ENCODE measurements at places on chromosomes 4 and X.

GRCh38 chrX:11629593-11630211, 36.0 kb downstream of the ARHGAP6 start:
- DNase-seq, result no peak

GRCh38 chr4:144901141-144901540, 196.9 kb downstream of the ANAPC10 start:
- DNase-seq, result no peak

- no peak for DNase-seq
Measured at GRCh38 chrX:109830157-109830703, 97.2 kb upstream of the ACSL4 start.

DNA sequence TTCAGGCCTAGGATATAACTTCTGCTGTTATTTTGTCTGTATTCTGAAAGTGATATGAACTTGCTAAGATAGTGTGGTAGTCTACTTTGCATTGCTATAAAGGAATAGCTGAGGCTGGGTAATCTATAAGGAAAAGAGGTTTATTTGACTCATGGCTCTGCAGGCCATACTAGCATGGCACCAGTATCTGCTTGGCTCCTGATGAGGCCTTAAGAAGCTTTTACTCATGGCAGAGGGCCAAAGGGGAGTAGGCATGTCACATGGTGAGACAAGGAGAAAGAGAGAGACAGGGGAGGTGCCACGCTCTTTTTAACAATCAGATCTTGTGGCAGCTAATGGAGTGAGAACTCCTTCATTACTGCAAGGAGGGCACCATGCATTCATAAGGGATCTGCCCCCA, 247.3 kb downstream of the GPAT3 start:
- DNase-seq, result no peak

GRCh38 chr4:138238521-138239292, 3.4 kb downstream of the SLC7A11 start:
- no peak for DNase-seq

- DNase-seq, result no peak
Measured at GRCh38 chr4:36509845-36510244, 228.4 kb downstream of the DTHD1 start.

DNA sequence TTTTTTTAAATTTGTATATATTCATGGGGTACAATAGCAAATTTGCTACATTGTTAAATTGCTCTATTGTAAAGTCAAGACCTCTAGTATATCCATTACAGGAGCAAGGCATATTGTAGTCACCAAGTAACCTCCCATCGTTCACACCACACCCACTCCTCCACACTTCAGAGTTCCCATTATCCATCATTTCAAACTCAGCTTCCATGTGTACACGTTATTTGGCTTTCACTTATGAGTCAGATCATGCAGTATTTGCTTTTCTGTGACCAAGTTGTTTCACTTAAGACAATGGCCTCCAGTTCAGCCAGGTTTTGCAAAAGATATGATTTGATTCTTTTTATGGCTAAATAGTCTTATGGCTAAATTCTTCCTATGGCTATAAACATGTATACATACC, 2614.2 kb downstream of the PCDH7 start:
- DNase-seq, result no peak

- no peak for DNase-seq
Measured at GRCh38 chrX:32016195-32016594, 944.4 kb upstream of the FTHL17 start.

Data from type B pancreatic cell (in vitro differentiated cells).